ENCODE measurements at places on chromosomes 6 and 20.

GRCh38 chr20:1809611-1810510 lies 85.3 kb upstream of the SIRPA start:
- peak; percentile 90 for DNase-seq

GRCh38 chr6:19024737-19025136 lies 637.6 kb downstream of the RNF144B start:
- DNase-seq: peak; percentile 32

DNA sequence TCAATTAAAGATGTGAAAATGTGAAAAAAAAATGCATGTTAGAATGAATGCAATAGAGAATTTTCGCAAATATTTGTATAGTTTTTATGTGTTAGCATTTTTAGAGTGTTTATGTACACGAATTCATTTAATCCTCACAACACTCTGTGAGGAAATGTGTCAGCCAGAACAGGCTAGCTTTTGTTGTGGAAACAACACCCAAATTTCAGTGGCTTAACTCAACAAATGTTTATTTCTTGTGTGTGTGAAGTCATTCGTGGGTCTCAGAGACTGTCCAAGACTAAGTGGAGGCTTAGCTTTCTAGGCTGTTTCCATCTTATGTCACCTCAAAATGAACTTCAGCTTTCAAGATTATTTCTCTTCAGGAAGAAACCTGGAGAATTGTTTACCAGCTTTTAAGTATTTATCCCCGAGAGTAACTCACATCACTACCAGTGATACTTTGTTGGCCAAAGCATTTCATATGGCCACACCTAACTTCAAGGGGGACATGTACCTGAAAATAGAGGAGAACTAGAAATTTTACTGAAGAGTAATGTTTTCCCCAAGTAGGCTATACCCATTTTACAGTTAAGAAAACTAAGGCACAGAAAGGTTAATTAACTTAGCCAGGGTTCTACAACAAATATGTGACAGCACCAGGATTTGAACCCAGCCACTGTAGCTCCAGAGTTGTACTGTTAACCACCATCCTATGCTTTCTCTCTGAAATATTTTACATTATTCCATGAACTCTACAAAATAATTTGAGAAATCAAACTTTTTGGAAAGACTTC lies 306.1 kb downstream of the QKI start:
- no peak for DNase-seq

- no peak for DNase-seq
Measured at GRCh38 chr20:61994546-61994945, 71.1 kb downstream of the TAF4 start.

Data from EH (cell line).